ENCODE measurements at places on chromosomes 4 and X.

DNA sequence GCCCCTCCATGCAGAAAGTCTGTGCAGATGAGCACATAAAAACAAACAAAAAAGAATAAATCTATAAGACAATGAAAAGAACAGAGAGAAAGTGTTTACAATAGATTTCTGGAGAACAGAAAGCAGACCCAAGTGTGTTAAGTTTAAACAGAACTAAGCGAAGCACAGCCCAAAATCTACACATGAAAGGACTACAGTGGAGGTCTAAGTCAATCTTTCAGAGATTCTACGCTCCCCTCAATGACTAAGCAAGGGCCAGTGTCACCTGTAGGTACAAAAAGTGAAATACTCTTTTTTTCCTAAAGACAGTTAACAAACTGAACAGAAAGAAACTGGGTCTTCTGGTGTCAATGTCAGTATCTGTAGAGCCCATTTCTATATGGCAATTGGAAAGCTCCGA lies 18.2 kb downstream of the CLOCK start:
- DNase-seq: no peak

DNA sequence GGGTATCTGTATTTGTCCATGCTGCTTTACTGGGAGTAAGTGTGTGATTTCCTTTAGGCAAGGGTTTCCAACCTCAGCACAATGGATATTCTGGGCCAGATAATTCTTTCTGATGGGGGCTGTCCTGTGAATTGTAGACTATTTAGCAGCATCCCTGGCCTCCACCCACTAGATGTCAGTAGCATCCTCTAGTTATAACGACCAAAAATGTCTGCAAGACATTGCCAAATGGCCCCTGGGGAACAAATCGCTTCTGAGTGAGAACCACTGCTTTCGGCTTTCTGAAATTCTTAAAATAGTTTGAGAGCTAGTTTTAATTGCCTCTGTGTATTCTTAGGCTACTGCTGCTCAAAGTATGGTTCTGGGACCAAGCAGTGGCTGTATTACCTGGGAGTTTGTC lies 81.2 kb upstream of the GPM6B start:
- DNase-seq: no peak

- DNase-seq: no peak
Measured at GRCh38 chrX:152638443-152638904, 779 bp downstream of the GABRQ start.

DNA sequence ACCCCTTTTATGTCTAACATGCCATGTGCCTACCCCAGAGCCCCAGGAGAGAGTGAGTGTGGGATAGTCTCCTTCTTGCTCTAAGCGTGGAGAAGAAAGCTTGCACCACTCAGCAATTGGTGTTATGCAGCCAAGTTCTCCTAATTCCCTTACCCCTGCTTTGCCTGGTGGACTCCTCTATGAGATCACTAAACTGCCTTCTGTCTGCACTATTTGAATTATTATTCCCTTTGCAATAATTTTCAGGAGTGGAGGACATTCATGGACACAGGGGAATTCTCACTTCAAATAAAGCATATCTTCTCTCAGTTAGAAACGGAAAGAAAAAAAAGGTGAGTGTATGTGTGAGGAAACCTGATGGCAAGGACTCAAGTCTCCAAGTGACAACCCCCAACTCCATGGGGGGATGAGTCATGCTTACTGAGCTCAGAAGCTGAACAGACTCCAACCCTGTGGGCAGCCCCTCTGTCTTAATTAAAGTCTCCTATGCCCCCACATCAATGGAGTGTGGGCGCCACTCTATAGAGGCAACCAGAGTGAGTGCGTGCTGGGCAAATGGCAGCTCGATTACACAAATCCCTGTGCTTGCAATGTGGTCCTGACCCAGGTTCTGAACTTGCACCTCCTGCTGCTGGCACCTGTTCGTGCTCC lies 381.9 kb downstream of the RAB28 start:
- DNase-seq: no peak

- no peak for DNase-seq
Measured at GRCh38 chr4:16029262-16029661, 54.6 kb downstream of the PROM1 start.

DNA sequence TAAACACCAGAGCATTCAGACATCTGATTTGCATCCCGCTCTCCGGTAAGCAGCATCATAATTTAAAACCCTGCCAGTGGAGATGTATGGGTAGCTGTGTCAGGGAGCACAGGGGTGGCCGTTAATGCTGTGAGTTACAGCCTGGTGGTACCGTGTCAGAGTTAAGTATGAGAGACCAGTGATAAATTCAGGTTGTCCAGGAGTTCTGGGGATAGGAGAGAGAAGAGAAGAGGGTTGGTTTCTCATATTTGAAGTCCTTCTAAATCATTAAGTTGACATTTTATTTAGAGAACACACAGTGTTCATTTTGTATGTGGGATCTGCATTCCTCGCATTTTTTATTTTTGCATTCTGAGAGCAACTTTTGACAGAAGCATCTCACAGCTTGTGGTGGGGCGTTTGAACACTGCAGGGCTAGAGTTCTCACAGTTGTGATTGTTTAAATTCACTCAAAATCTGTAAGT lies 157.6 kb downstream of the DCLK2 start:
- no peak for DNase-seq

- no peak for DNase-seq
Measured at GRCh38 chr4:98659106-98659592, 738 bp upstream of the TSPAN5 start.

- no peak for DNase-seq
Measured at GRCh38 chrX:133658293-133658911, 243.1 kb upstream of the GPC4 start.

GRCh38 chr4:76197031-76197743 lies 16.4 kb downstream of the SCARB2 start:
- DNase-seq: no peak

- DNase-seq: no peak
Measured at GRCh38 chr4:139682741-139683151, 17.1 kb downstream of the MGST2 start.

DNA sequence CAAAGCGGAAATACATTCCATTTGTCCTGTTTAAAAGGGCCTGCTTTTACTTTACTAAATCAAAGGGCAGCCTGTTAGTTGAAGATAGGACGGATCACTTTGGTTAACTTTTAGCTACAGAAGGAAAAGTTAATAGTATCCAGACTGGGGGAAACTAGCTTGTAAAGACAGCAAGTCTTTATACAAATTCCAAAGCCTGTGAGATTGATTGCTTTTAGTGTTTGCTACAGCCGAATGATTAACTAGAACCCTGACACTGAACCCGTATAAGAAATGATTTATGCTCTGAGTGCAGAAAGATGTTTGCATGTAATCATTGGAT lies 93.4 kb downstream of the FRAS1 start:
- no peak for DNase-seq

- DNase-seq: no peak
Measured at GRCh38 chr4:8761167-8761823, 110.3 kb downstream of the HMX1 start.

- no peak for DNase-seq
Measured at GRCh38 chrX:10090319-10090718, 66.5 kb upstream of the CLCN4 start.

DNA sequence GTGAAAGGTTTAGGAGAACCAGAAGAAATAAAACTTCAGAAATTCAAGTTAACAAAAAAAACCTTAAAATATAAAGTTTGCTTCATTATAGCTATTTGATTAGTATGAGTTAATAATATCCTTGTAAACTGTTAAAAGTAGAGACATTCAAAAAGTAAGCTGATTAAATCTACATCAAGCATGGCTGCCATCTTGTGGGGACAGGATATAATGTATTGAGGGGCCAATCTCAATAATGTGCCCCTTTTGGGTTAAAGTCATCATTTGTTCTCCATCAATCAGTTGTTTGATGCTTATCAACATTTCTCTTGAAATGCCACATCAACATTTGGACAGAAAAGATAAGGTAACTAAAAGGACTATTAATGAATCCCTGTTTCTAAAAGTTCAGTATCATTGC lies 4.6 kb upstream of the GRID2 start:
- DNase-seq: no peak

- DNase-seq: no peak
Measured at GRCh38 chr4:25835384-25835783, 27.4 kb downstream of the SEL1L3 start.

DNA sequence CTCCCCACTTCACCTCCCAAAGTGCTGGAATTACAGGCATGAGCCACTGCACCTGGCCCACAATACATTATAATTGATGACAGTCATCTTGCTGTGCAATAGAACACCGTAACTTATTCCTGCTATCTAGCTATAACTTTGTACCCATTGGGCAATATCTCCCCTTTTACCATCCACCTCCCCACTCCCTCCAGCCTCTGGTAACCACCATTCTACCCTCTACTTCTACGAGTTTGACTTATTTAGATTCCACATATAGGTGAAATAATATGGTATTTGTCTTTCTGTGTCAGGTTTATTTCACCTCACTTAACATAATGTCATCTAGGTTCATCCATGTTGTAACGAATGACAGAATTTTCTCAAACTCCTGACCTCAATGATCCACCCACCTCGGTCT lies 8.2 kb upstream of the TEX11 start:
- no peak for DNase-seq

- DNase-seq: no peak
Measured at GRCh38 chrX:51737091-51737490, 6.2 kb upstream of the GSPT2 start.

DNA sequence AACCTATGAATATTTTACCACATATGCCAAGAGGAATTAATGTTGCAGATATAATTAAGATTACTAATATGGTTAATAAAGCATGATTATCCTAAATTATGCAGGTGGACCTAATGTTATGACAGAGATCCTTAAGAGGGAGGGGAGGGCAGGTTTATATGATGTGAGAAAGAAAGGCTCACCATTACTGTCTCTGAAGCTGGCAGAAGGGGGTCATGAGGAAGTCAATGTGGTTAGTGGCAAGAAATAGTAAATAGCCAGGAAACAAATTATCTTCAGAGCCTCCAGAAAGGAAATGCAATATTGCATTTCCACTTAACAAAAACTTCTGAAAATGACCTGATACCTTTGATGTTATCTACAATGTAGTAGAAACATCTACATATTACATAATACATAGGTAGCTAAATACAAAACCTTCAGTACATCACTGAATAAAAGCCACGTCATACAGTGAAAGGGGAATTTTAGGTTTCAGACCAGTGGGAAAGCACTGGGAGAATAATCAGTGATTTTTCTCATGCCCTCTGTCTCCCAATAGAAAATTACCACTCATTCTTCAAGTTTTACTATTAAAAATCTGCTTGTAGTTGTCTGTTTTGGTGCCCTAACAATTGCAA lies 609.2 kb downstream of the SPOCK3 start:
- no peak for DNase-seq

DNA sequence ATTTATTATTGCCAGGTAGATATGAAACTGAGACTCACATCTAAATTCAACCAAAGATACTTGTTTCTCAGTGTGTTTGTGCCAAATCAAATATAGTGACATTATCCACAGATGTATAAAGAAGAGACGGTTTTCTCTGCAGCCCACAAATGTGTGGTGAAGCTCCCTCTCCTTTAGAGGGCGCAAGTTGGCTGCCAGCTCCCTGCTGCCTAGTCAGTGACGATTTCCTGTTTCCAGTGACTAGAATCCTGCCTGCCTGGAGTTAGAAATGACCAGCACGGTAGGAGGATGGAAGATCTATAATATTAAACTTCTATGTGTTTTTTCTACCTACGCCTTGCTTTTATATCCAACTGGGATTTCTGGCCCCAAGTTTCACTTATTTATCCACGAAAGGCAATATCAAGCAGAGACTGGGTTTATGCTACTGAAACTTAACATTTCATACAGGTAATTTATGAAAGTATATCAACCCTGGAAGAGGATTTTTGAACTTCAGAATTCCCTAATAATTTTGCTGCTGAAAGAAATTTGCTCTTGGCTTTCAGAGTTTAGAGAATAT lies 1793.7 kb upstream of the TENM3 start:
- DNase-seq: peak; percentile 63

GRCh38 chr4:140018931-140019618 lies 134.9 kb downstream of the MAML3 start:
- DNase-seq: no peak

GRCh38 chr4:130511776-130512175 lies 1415.8 kb downstream of the C4orf33 start:
- DNase-seq: no peak

DNA sequence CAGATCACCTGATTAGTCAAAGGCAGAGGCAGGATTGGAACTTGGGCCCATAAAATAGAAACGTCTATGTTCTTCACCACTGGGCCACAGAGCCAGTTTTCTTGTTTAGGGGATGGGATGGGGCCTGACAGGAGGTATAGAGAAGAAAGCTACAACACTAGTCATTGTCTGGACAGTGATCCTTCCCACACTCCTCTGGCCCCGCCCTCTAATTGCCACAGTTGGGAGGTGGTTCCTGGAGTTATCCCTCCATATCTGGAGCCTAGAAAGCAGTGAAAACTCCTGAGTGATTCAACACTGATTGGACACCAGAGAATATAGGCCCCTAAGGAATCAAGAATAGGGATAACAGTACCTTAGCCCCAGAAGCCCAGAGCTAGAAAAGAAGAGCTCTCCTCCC lies 22.9 kb downstream of the RASL11B start:
- DNase-seq: no peak

DNA sequence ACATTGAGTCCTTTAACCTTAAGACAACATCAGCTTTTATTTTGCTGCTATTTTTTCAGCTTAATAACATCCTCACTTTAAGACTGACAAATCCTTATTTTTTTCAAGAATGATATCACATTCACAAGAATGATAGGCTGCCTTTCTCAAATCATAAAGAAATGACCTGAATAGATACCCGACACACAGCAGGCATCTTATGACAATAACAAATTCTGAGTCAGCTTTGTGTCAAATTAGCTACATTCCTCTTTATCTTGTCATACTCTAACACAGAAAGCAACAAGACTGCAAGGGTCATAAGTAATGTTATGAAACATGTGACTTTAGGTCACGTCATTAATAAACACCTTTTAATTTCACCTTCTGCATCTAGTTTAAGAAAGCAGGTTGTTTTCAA lies 2387.6 kb downstream of the PCDH7 start:
- DNase-seq: no peak

DNA sequence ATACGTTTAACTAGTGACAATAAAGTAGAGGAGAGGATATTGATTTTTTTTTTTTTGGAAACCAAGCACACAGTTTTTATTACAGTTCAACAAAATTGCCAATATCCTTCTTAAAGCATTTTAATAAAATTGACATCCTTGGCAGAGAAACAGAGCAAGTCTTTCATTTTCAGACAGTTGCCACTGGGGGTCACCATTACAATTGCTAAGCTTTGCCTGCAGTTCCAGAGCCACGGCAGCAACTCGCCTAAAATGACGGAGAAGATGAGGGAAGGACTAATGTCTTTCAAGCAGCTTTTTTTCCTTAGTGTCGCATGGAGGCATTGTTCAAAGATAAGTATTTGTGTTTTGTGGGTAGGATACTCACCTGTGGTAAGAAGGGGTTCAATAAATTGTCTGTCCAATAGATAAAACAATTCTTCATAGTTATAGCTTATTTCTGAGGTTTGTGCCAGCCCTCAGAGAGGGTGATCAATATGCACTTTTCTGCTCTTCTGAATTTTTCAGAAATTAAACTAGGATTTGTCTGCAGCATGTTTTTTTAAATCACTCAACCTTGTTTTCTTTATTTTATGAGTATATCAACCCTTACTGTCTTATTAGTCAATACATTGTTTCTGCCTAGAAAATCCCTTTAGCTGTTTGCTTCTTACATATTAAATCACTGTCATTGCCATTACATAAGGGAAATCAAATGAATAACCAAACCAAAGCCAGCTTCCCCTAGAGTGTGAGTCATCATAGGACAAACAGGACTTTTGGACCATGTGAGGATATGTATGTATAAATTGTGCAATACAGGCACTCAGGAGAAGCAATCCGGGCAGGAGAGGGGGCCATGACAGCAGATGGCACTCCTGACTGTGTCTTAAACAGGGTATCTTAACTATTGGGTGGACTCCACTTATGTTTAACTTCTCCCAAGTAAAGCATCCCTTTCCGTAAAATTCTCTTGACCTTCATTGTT lies 508.1 kb upstream of the ARX start:
- DNase-seq: peak; percentile 56
